AG08396 (cell line): ENCODE measurements at places on chromosomes 3 and 15.

DNA sequence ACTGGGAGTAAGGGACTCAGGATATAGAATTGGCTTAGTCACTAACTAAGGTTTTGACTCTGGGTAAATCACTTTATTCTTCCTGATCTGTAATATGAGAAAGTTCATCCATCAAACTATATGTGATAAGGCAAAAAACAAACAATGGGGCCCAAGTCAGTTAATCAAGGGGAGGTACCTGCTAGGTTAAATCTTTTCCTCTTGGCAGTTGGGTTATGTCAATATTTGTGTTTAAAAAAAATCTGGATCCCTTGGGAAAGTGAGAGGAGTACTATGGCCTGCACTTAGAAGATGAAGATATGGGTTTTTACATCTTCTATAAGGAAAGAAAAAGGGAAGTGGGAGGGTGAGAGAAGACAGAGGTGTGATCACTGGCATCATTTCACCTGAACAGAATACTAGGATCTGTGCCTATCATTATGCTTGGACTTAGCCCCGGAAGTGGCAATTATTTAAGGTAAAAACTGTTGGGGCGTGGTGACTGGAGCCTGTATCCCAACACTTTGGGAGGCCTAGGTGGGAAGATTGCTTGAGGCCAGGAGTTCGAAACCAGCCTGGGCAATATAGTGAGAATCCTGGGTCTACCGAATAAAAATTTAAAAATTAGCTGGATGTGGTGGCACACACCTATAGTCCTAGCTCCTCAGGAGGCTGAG is 2.8 kb upstream of the SLC28A2 start:
- no peak for DNase-seq

DNA sequence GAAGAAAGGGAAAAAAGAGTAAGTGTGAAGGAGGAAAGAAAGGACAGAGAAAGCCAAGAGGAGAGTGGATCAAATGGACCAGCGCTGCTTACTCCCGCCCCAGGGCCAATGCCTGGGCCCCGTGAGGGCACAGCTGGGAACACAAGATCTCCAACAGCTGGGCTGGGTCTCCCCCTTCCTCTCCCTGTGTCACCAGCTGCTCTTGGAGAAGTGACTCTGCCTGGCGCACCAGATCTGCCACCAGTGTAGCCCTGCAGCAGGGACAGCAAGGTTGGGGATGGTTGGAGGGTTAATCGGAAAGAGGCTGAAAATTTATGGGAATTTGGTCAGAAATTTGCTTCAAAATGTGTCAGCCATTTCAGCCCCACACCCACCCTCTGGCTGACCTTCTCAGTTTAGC is 8.4 kb downstream of the CDAN1 start:
- no peak for DNase-seq

DNA sequence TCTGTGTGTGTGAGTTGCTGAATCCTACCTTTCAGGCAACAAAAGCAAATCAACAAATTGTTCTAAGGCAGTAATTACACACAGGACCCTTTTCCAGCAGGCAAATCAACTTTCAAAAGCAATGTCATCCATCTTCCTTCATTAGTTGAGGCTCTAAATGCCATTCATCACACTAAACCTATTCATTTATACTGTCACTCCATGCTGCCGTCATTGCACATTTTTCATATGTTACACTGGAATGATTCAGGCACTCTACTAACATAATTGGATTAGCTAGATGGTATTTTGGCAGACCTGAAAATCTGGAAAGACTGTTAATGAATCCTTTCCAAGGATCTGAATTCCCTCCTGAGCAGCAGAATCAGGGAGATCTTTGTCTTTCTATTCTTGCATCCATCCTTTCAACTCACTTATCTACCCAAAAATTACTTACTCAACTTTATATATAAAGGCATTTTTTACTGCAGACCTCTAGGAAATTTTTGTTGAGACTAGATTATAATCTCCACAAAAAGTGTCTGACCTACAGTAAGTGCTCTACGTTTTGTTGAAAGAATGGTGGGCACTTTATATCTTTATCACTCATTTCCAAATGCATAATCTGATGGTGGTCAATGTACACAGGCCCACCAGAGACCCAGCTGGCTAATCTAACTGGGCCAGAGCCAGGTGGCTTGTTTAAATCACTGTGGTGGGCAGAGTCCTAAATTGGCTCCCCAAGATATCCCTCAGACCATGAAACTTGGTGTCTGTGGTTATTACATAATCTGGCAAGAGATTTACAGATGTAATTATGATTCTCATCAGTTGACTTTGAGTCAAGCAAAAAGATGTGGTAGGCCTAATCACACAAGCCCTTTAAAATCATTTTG is 25.0 kb downstream of the MIX23 start:
- DNase-seq, result no peak

- DNase-seq, result no peak
Measured at GRCh38 chr3:64509206-64509605, 178.6 kb downstream of the ADAMTS9 start.

DNA sequence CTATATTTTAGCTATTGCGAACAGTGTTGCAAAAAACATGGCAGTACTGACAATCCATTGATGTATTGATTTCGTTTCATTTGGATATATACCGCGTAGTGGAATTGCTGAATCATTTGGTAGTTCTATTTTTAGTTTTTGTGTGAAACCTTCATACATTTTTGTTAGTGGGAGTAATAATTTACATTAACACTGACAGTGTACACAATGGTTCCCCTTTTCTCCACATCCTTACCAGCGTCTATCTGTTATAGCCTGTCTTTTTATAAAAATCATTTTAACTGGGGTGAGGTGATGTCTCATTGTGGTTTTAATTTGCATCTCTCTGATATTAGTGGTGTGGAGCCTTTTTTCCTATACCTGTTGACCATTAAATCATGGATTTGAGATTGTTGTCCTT is 392.4 kb upstream of the ALCAM start:
- DNase-seq, result no peak

DNA sequence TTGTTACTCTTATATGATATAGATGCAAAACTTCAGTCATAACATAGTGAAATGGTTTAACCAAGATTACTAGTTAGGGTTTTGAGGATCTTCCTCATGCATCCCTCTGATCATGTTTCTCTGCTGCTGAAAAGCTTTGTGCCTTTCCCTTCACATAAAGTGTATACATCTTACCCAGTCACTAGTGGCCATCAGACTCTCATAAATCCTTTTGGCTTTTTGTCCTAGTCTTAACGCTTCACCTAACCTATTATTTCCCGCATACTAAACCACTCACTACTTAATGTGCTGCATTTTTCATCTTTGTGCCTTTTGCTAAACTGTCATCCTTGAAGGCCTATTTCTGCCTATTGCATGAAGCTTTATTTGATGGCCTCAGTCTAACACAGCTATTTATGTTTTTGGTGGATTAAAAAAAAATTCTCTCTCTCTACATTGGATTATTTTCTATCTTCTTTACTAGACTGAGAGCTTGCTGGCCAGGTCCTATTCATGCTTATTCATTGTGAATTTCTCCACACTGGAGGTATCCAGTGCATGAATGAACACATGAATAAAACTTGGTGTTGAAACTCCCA is 717.6 kb upstream of the GOLIM4 start:
- DNase-seq, result no peak

DNA sequence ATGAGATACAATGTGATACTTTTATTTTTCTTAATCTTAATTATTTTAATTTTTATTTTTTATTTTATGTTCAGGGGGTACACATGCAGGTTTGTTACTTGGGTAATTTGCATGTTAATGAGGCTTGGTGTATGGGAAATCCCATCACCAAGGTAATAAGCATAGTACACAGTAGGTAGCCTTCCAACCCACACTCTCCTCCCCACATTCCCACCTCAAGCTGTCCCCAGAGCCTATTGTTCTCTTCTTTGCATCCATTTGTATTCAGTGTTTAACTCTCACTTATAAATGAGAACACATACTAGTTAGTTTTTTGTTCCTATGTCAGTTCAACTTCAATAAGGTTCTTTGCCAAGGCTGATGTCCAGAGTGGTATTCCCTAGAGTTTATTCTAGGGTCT is 1375.4 kb downstream of the NSUN3 start:
- DNase-seq, result no peak

- DNase-seq, result peak; percentile 13
Measured at GRCh38 chr15:35427091-35427490, 118.9 kb downstream of the DPH6 start.

DNA sequence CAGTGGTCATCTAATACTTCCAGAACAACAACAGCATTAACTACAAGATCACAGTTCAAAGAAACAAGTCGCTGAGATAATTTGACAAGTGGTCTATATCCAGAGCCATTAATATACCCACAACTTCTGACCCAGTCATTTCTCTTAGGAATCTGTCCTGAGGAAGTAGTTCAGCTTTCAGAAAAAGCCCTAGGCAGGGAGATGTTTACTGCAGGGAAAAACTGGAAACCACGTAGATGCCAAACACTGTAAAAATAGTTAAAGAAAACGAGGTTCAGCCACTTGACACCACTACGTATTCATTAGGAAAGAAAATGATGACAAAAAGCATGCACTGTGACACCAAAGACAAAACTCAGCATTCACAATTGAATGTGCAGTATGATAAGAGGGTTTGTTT is 22.3 kb upstream of the CDCP1 start:
- DNase-seq, result no peak

DNA sequence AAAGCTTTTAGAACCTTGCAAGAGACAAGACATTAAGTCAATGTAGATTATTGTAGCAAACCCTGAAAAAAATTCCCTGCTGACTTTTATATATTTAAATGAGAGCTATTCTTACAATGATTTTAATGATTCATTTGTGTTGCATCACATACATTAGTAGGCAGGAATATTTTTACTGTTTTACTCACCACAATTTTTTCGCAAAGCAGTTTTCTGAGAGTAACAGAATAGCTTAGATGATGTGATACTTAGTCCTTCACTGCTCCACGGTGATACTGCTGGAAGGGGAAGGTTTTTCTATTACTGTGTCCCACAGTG is 43.9 kb upstream of the CLRN1 start:
- no peak for DNase-seq

DNA sequence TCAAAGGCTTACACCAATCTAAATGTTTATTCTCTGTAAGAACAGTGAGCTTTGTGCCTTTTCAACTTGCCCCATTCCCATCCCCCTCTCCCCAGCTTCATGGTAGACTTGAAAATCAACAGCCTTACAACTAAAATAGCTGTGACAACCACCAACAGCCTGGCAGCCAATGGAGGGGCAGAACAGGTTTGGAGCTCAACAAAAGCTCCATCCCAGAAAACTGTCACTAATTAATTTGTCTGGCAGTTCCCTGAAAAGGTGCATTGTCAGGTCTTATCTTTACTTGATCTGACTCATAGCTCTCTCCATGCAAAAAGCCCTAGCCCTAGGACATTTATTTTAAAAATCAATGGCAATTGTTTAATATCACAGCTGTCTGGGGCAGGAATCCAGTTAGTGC is 22.6 kb downstream of the MTHFS start:
- DNase-seq, result no peak

DNA sequence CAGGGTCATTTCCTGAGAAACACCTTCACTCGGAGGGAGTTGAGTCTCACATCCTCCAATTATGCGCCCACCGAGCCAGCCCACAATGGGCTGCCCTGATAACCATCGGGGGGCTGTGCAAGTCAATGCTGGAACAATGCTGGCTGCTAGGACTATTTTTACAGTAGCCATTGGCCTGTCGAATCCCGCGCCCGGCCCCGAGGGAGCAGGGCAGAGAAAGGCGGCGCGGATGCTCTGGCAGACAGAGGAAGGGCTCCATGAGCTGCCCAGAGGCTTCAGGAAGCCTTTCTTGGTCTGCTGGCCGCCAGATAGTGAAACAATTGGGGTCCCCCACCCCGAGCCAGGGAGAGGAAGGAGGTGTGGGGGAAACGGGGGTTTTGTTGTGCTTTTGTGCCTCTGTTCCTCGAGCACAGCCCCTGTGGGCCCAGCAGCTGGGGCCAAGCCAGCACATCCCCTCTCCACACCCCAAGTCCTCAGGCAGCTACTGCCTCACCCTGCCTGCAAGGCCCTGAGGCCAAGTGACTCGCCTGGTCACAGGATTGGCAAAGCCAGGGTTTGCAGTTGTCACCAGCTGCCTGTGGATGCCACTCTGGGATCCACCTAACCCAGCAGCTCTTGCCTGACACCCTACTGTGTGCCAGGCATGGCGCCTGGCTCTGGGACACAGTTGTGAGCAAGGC is 39.0 kb downstream of the SLC6A6 start:
- no peak for DNase-seq

DNA sequence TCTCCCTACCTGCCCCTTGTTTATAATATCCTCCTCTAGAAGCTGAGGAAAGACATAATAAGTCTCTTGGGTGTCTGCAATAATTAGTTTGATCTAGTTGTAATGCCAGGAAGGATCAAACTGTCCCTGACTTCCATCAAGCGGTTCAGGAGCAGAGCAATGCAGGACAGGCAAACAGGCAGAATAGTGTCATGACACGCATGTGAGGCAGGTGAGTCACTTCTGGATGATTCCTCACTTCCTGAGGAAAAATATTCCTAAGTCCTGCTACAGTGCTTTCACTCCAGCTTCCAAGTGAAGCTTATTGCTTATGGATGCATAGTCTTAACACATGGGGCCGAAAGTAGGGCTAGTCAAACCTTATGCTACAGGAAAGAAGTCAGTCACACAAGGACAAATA is 85.8 kb downstream of the GREM1 start:
- no peak for DNase-seq

GRCh38 chr3:127354761-127355160 is 66.9 kb upstream of the PRR20G start:
- DNase-seq, result no peak

- no peak for DNase-seq
Measured at GRCh38 chr3:163438760-163439159, 1639.5 kb downstream of the SI start.

DNA sequence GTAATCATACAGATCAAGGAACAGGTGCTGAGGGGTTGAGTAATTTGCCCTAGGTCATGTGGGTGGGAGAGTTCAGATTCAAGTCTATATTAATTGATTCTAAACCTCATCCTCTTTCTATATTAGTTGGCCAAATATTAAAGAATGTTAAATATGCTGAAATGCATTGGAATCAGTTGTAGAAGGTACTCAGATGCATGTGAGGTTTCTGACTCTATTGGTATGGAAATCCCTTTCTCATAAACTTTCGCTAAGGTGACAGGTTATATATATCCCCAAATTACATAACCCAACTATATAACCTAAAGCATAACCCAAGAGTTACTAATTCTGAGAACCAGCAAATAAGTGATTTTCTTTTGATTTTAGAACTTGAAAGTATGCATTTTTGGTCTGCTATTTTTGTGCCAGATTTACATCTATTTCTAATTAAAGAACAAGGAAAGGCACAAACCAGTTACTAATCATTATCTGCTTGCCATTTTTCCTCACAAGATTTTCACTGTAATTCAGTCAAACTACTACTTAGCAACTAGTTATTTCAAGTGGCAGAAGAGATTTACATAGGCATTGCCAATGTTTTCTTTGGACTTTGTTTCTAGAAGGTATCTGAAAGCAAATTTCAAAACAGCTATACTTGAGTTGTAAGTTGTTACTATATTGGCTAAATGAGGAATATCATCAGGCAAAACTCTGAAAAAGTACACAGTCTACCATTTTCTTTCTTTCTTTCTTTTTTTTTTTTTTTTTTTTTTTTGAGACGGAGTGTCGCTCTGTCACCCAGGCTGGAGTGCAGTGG is 201.3 kb downstream of the RBMS3 start:
- DNase-seq, result no peak

- DNase-seq, result no peak
Measured at GRCh38 chr3:121980450-121980796, 41.6 kb downstream of the ILDR1 start.

- DNase-seq, result no peak
Measured at GRCh38 chr3:152688313-152688712, 146.6 kb upstream of the P2RY1 start.
